ENCODE measurements at places on chromosomes 16 and 17.

- no peak for DNase-seq
These were observed 3.1 kb upstream of the DNAH17 start for GRCh38 chr17:78580277-78580804.

DNA sequence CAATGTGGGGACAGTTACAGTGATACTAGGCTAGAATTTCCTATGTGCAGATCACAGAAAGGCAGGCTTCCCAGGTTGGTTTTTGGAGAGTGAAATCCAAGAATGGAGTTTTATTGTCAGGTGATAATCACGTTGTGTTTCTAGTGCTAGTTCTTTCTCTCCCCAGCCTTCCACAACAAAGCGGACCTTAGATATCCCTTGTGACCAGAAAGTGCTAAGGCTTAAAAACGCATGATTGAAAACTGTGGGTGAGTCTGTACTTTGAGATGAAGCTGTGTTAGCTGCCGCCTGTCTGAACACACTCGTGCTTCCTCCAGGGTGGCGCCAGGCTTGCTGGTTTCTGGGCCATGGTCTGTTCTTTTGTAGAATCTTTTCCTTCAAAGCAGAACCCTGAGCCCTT, 52.1 kb downstream of the BANP start:
- no peak for DNase-seq

GRCh38 chr17:83098241-83099085, 19.1 kb downstream of the METRNL start:
- no peak for DNase-seq

GRCh38 chr17:36978810-36979564, 30.2 kb downstream of the AATF start:
- no peak for DNase-seq

DNA sequence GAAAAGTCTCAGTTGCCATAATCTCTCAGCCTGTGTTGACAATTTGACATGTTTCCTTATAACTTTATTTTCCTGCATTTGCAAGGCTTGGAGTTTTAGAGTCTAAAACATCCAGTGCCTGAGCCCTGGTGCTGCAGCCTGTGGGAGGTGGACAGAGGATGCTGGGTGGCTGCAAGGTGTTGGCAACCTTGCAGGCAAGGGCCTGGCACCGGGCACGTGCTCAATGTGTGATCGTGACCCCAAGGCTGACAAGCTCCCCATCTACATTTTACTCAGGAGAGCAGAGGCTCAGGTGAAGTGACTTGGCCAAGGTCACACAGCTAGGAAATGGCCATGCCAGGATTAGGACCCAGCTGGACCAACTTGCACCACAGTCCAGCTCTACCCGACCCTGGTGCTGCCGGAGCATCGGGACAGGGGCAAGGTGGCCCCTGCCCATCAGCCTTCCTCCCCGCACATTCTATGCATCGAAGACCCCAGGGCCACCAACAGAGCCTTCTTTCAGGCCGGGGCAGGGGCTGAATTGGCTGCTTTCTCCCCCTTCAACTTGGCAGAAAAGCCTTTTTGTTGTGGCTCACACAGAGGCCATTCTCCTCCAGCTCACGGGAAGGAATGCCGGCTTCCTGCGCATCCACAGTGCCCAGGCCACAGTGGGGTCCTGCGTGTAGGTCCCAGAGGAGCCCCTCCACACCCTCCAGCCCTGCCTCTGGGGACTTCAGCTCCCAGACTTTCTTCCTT, 23.1 kb downstream of the MMP15 start:
- no peak for DNase-seq

- no peak for DNase-seq
These were observed 6.8 kb downstream of the RAB40B start for GRCh38 chr17:82691714-82692113.

GRCh38 chr17:7348478-7349242, 3.3 kb upstream of the KCTD11 start:
- DNase-seq: no peak

DNA sequence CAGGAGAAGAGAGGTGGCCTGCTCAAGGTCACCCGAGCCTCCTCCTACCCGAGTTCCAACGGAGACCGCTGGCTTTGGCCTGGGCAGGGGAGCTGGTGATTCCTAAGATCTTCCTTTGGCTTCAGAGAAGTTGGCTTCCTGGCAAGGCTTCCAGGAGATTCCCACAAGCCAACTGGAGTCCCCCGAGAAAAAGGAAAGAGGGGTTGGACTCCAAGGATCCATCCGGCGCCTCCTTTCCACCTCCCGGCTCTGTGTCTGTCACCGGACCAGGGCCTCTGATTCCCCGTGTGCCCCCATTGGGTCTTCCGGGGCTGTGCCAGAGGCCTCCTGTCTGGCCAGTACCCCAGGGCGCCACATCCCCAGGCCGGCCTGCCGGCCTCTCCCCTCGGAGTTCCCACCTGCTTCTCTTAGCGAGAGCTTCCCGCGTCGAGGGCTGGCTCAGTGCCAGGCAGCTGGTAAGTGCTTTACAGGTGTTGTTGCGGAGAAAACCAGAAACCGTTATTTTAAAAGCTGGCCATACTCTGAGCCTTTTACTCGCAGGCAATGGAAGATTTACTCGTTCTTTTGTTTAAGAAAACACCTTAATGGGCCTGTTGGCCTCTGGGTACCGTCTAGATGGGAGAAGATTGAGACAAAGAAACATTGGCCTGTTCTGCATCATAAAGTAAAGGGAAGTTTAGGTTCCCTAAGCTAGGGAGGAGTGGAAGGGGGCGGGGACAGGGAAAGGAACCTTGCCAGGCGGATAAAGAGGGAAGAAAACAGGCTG, 258.4 kb upstream of the SDK2 start:
- no peak for DNase-seq

DNA sequence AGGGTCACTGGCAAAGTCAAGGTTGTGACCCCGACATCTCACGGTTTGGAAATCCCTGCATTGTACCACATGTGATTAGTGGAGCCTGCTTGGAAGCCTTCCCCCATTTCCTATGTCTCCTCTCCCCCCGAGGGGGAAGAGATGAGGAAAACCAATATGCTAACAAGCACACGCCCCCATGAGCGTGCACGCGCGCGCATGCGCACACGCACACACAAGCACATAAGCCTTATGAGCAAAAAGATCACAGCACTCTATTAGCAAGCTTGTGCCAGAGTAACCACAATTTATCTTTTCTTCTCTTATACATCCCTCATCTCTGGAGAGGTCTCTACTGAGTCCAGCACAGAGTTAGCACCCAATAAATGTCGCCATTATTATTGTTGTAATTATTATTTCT, 31.8 kb upstream of the MMP2 start:
- no peak for DNase-seq

DNA sequence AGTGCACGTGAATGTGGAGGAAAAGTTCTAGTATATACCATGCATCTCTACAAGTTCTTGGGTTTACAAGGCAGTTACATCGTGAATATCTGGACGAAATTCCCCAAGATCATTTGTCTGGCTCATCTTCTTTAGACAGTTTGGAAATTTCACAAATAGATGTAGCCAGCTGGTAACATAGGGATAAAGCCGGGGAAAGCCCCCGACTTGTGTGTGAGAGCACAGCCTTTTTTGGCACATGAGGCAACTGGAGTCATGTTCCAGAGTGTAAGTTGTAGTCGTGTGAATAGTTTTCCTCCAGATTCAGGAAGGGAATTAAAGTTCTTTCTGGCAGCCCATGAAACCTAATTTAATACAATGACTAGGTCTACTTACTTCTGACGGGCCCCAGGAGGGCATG, 62.3 kb downstream of the MARCHF10 start:
- DNase-seq: no peak

GRCh38 chr16:86740298-86740697, 161.9 kb downstream of the FOXL1 start:
- no peak for DNase-seq

DNA sequence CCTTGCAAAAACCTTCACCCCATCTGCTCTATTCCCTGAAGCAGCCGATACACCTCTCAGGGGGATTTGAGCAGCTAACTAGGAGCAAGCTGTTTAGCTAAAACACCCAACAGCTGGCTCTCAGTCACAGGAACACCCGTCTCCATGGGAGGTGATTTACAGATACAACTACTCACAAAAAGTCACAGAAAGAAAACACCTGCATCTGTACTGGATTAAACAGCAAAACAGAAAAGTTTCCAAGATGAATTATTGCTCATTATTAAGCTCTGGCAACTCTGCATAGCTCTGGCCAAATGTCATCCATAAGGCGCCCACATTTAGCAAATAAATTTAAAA, 22.3 kb downstream of the GJC1 start:
- DNase-seq: no peak

GRCh38 chr16:87721622-87722585, 43.9 kb downstream of the KLHDC4 start:
- DNase-seq: no peak

DNA sequence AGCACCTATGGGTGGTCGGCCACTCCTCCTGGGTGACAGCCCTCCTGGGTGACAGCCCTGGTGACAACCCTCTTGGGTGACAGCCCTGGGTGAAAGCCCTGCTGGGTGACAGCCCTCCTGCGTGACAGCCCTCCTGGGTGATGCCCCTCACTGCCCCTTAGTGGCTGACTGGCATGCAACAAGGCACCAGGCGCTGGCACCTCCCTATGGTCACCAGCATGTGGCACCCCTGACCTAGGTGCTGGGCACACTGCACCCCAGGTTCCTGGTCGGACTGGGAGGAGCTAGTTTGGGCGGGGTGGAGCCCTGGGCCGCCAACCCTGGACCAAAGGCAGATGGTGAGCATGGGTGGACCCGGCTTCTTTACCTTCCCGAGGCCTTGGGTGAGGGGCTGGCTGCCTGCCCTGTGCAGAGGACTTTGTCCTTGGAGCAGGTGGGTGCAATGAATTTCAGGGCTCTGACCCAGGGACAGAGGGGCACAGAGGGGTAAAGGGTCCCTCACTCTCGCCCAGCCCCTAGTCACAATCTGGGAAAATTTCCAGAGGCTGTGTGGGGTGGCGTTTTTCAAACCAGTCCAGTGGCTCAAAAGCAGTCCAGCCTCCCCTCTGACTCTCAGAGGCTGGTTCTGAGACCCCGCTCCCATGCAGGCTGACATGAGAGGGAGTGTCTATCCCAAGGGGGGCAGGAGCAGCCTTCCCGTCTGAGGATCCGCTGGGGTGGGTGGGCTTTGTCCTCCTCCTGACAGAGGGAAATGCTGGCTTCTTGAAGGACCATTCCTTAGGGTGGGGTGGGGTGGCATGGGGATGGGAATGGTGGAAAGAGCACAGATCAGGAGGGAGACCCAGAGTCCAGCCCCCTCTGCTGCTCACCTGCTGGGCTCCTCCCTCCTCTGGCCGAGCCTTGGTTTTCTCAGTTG, 25.9 kb upstream of the TNFRSF13B start:
- DNase-seq: no peak

GRCh38 chr17:54007855-54008254, 185.1 kb downstream of the KIF2B start:
- no peak for DNase-seq

DNA sequence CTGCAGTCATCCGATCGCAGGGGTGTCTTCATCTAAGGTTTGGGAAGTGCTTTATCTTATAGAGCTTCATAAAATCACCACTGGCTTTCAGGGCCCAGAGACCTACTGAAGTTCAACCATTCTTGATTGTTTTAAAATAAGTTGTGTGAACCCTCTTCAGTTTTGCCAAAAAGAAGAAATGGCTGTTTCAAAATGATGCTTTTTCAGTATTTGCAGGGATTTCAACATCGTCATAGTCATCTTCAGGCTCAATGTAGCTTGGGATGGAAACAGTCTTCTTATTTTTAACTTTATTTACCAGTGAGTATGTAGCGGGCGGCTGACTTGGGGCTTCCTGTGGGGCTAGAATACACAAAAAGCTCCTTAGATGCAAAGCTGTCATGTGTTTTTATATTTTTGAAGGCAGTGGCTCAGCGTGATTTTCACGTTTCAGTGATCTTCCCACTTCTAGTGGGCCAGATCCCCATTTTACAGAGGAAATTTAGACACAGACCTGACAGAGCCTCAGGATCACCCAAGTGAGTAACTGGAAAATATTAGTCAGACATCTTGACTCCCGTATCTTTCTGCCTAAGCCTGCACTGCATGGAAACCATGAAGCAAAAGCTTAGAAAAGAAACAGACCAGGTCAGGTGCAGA, 19.1 kb upstream of the ZNF594 start:
- DNase-seq: no peak

DNA sequence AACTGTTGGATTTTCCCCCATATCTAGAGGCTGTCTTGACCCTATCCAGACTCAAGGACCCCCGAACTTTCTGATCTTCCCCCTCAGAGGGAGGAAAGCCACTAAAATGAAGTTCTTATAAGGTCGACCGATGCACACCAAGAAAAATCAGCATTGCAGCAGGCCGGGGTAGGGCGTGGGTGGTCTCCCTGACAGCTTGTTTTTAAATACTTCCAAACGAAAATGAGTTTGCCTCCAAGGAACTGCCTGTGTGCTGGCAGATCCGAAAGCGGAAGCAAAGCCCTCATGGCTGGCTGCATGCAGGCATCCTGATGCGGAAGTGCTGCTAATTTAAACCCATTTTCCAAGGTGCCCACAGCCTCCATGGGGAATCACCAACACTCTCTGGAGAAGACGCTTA, 374.3 kb upstream of the XYLT1 start:
- no peak for DNase-seq

- no peak for DNase-seq
These were observed 20.4 kb upstream of the YPEL2 start for GRCh38 chr17:59311051-59311468.

DNA sequence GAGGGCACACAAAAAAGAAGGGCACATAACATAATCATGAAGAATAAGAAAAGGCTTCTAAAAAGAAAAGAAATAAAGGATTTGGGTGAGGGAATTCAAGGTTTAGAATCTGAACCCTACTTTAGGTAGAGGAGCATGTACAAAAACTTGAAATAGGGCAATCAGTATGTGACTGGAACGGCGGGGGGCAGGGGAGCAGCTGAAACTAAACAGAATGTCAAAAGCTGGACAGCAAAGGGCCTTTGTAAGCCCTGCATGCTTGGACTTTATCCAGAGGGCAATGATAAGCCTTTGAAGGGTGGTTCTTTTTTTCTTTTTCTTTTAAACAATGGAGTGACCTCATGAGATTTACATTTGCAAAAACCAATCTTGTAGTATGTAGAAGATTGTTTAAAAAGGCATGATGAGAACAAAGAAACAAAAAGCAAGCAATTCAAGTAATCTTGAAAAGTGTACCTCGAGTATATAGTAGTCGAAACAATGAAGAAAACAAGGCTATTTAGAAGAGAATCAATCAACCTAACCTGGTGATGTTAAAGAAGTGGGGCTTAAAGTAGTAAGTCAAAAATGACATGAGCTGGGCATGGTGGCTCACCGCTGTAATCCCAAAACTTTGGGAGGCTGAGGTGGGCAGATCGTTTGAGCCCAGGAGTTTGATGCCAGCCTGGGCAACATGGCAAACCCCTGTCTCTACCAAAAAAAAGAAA, 46.7 kb upstream of the ANKFY1 start:
- no peak for DNase-seq

Data from activated CD4-positive, alpha-beta T cell treated with anti-CD3 and anti-CD28 coated beads, Interleukin-2, amount 50 U/mL, for 24 hours (primary cell).